Epithelial cell of prostate (primary cell): ENCODE measurements at places on chromosomes 5 and 9.

DNA sequence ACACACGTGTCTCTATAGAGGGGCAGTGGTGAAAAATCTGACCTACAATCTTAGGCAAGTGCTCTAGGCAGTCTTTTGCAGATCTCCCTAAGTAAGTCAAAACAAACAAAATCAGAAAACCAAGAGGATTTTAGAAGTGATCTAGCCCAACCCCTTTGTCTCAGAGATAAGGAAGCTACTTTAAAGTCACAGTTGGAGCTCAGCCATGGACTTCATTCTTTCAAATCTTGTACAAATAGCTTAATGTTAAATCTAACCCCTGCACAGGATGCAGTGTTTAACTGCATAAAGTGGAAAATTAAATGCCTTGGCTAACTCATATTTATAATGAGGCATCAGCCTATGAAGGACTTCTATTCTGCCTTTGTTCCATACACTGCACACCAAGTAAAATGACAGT is 135.1 kb upstream of the RFX3 start:
- DNase-seq = no peak

DNA sequence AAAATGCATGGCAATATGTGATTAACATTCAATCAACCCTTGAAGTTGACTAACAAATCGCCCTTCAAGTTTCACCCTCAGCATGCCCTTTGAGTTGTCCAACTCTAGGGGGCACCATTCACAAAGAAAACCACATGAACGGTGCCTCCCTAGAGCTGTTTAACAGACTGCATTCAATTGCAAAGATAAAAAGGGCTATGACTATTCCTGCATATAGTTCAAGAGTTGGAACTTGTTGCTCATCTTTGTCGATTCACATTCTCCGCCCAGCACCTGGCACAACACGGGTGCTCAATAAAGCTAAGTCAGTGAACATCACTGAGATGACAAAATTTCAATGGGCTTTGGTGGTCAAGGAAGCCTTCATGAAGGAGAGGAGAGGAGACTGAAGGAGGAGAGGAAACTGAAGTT is 69.6 kb upstream of the SLC30A5 start:
- peak; percentile 14 for DNase-seq

DNA sequence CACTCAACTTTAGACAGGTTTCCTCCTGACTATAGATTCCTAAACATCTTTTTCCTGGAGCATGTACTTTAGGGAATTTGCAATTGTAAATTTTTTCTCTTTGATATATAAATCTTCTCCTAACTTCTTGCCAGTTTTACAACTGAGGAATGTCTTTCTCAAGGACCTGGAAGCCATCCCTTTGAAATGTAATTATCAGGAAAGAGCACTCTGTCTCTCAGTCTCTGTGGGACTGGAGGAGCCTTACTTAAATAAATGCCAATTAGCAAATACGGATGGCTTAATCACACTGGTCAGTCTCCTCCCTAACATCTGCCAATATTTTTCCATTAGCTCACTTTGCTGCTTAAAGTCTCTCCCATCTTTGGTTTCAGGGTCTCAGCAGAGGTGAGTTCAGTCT is 344.3 kb upstream of the ARRDC3 start:
- no peak for DNase-seq

GRCh38 chr5:171874234-171874633 is 88.6 kb downstream of the SMIM23 start:
- no peak for DNase-seq

DNA sequence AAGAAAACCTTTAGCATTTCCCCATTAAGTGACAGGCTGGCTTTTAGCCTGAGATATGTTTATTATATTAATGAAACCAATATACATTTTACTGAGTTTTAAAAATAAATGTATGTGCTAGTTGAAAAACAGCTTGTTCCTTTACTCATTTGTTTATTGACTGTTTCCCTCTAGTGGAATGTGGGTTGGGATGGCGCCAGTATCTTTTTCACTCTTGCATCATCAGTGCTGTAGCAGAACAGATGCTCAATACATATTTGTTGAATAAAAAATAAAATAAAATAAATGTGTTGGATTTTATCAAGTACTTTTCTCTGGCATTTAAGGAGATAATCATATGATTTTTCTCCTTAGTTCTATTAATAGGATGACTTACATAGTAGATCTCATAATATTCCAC is 43.0 kb downstream of the FSTL4 start:
- DNase-seq = no peak

DNA sequence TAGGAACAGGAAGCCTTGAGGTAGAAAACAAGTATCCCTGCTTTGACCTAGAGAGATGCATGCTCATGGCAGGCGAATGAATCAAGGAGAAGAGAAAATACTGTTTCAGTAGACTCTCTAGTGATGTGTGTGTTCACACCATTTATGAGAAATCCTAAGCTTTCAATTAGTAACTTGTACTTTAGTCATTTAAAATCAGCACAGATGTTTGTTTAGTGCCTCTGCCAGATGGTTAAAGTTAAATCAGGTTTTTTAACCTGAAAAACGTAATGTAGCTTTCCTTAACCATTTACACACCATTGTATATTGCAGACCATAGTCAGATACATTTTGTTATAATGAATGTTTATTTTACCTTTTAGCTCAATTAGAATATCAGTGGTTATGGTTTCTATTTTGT is 5.0 kb downstream of the TJP2 start:
- no peak for DNase-seq

GRCh38 chr5:37495668-37496347 is 116.7 kb downstream of the WDR70 start:
- no peak for DNase-seq

GRCh38 chr9:32385152-32385884 is 875 bp downstream of the ACO1 start:
- DNase-seq = no peak

DNA sequence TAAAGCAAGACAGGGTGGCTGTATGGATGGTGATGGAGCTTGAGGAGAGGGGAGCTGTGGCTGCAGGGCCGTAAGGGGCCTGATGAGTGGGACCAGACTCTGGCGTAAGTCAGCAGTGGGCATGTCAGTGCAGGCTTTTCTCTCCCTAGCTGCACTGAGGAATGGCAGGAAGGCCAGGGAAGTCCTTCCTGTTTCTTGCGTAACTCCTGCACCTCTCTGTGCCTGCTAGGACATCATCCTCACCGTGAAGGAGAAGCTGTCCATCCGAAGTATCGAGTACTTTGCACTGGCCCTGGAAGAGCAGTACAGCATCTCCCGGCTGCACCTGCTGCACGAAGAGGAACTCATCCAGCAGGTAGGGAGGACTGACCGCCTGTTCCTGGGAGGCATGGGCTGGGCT is 24.1 kb upstream of the TRMT10B start:
- peak; percentile 49 for DNase-seq

DNA sequence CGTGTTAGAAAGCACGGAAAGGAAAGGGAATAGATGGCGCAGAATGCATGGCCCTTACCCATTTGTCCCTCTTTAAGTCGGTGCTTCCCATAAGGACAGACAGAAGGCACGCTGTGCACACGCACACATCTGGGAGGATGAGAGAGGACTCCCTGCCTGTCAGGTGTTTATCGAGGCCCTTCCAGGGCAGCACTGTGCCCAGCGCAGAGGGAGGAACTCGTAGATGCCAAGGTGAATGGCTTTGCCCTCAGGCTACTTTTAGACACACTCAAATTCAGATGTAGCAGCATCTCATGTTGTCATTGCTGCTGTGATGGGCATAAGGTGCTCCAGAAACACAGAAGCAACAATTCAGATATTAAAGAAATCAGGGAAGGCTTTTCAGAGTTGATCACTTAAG is 70.2 kb upstream of the CTSL start:
- DNase-seq = no peak

DNA sequence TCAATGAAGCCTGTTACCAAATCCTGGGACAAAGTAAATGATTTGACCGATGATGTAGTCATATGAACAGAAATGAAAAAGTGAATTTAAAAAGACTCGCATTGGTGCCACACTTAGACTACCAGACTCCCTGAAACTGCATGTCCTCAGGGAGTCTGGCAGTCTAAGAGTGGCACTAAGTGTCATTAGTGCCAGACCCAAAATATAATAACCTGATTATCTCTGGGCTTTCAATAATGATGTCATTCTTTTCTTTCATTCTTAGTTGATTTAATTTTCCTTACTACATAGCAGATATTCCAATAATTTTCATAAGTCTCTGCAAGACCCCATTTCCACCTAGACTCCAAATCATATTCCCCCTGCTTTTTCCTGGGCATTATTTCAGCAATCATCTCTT is 59.0 kb downstream of the OR2K2 start:
- no peak for DNase-seq

- DNase-seq = no peak
Measured at GRCh38 chr5:72555871-72556270, 48.7 kb upstream of the ZNF366 start.

GRCh38 chr5:4196744-4197143 is 601.1 kb downstream of the IRX1 start:
- no peak for DNase-seq

DNA sequence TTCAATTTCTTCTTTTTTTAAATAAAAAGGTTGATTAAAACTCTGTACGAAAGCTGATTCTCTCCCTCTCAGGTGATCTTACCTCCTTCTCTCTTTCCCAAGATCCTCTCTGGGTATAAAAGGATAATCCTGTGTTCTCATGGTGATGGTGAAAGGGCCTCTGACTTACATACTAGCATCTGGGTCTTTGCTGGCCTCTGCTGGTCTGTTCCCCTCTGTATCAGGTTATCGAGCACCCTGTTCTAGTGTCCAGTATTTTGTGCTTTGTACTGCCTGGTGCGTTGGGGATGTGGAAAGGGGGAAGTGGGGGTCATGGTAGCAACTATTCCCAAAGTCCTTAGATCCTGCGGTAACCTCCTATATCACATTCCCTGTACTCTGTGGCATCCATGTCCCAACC is 328.9 kb downstream of the NR2F1-AS1 start:
- no peak for DNase-seq

- DNase-seq = no peak
Measured at GRCh38 chr9:81427870-81428269, 261.5 kb downstream of the TLE1 start.

GRCh38 chr9:105656131-105656921 is 5.9 kb upstream of the TAL2 start:
- DNase-seq = no peak

DNA sequence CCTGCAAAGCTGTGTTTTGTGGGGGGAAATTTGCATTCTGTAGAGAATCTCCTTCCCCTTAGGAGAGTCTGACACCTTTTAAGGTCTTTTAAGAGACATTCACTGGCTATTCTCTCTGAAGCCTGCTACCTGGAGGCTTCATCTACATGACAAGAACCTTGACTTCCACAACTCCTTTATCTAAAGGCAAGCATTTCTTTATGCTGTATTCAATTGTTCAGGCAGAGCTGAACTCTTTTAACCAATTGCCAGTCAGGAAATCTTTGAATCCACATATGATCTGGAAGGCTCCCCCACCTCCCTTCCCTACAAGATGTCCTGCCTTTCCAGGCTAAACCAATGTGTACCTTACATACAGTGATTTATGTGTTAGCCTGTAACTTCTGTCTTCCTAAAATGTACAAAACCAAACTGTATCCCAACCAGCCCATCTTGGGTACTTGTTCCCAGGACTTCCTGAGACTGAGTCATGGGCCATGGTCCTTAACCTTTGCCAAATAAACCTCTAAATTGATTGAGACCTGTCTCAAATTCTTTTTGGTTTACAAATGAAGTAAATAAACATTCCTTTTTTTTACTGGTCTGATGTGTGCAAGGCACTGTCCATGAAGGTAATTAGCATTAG is 9.9 kb downstream of the C9orf85 start:
- DNase-seq = no peak

- peak; percentile 65 for DNase-seq
Measured at GRCh38 chr9:89528540-89528939, 30.6 kb upstream of the SEMA4D start.

DNA sequence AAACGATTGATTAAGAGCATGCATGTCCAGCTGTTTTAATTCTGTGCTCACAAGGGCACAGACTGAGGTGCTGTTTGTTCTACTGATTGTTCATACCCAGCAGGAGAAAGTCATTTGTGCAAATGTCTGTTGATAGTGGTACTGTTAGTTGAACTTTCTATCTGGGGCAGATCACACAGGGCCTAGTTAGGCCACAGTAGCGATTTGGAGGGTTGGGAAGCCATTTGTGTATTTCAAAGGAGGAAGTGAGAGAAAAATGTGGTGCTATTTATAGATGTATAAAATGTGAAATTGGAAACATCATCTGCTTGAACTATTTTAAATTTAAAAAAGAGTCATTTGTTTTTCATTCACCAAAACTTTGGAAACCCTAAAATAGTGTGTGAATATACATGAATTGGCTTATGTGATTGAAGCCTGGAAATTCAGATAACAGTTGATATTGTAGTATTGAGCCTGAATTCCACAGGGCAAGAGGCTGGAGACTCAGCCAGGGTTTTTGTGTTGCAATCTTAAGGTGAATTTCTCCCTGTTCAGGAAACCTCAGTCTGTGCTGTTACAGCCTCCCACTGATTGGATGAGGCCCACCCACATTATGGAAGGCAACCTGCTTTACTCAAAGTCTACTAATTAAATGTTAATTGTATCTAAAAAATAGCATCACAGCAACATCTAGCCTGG is 162.0 kb upstream of the CDKN2B start:
- DNase-seq = no peak

- DNase-seq = no peak
Measured at GRCh38 chr5:176747670-176748072, 62.7 kb upstream of the UNC5A start.

DNA sequence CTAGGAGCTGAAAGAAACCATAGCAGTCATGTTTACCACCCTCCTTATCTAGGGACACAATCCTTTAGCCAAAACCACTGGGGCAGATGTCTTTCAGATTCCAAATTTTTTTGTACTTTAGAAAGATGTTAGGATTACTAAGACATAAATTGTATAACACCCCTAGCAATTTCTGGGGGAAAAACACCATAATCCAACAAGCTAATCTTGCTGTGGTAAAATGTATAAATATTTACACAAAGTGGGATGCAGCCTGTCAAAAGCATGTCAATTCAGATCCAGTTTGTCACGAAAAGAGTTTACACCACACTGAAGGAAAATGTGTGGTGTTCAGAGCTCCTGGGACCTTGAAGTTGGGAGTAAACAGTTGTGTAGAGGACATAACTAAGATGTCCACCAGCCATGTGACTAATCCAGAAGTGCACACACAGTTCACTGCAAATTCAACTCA is 274.3 kb downstream of the ADAMTSL1 start:
- DNase-seq = no peak

- no peak for DNase-seq
Measured at GRCh38 chr9:78782234-78782633, 485.3 kb downstream of the PSAT1 start.

- no peak for DNase-seq
Measured at GRCh38 chr5:133295520-133295919, 243.7 kb downstream of the HSPA4 start.

DNA sequence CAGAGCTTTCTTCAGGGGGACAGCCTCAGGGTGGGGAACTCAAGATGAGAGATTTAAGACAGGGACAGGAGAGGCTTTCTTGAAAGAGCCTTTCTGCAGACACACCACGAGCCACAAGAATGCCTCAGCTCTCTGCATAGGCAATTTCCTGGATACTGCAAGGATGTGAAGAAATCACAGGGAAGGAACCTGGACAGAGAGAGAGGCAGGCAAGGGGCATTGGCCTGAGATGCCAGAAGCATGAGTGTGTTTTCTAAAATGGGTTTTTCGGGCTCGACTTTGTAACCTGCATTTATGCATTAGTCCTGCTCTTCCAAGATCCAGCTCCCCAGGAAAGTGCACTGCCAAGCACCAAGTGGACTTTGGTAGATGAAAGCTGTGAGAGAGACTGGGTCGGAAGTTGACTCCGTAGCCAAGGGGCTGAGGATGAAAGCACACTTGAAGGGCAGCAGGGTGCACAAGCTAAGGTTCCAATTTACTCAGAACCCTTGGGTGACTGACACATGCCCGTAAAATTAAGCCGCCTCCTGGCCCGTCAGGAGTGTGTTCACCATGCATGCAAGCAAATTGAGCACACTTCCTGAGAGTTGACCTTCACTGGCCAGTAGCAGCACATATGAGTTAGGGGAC is 90.9 kb downstream of the CFAP90 start:
- no peak for DNase-seq
